Kidney (tissue), 22 donors: ENCODE measurements at places on chromosomes 5 and 9. TPM values are rescaled to one million over a fixed set of nuclear protein-coding genes. Genes with fewer than 3 reads are reported as not detected.
A peak's percentile ranks its signal among the peaks of the same experiment; 100 is the strongest.

CER1 gene
- polyA plus RNA-seq = 0.45 TPM

PRRX2 gene
- polyA plus RNA-seq = 2.3 TPM

GRCh38 chr9:76203373-76203772 is 190.9 kb downstream of the RFK start:
- DNase-seq = no peak

DNA sequence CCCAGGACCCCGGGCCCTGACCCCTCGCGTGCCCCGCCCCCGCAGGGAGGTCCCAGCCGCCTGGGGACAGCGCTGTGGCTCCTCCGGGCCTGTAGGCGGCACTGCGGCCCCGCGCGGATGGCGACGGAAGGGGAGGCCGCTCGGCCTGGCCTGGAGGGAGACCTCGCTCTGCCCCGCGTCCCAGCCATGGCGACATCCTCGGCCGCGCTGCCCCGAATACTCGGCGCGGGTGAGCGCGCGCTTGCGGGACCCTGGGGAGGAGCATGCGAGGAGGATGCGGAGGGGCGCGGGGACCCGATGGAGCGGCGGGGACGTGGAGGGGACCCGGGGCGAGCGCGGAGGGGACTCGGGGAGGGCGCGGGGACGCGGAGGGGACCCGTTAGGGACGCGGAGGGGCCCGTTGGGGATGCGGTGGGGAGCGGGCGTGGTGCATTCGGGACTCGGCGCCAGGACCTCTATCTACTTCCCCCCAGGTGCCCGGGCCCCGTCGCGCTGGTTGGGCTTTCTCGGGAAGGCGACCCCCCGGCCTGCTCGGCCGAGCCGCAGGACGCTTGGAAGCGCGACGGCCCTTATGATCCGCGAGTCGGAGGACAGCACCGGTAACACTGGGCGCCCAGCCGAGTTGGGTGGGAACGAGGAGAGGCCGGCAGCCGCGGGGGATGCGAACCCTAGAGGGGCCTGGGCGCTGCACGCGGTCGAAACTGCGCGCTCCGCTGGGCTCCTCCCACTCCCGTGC is at the start of gene MRPS2:
Gene MRPS2 (plus strand): TSS at position 158 of the 736 bp plus-strand sequence. CDS start 29 bp downstream, at position 187.
- DNase-seq = peak; percentile 91

GRCh38 chr9:86263876-86264275 is 4.4 kb upstream of the C9orf153 start:
- no peak for DNase-seq

- no peak for DNase-seq
These were observed 35.9 kb downstream of the RNF44 start for GRCh38 chr5:176501333-176501732.
